ENCODE measurements at places on chromosomes 11 and 22.

DNA sequence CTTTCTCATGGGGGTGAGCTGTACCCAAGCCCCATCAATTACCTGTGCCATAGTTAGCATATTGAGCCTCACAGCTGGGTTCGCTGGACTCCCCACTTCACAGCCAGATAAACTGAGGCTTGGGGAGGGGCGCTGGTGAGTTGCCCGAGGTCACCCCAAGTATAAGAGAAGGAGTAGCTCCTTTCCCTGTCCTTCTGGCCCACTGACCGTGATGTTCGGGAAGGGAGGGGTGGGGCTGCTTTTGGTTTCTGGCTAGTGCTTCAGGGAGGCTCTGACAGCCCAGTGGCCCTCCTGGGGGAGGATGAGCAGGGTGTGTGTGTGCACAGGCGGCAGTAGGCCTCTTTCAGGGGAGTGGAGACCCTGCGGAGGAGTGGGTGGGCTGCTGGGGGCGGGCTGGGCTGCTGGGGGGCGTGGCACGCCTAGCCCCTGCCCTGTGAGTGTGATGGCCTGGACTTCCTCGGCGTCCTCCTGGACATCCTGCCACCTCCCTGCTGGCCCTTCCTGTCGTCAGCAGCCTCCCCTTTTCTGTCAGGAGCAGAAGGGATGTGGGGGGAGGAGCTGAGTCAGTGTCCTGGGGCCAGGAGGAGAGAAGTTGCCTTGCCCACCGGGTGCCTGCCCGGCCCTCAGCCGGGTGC, 50.3 kb downstream of the TRIOBP start:
- DNase-seq, result peak; percentile 35

GRCh38 chr22:50701428-50702154, 29.0 kb downstream of the SHANK3 start:
- DNase-seq, result no peak

DNA sequence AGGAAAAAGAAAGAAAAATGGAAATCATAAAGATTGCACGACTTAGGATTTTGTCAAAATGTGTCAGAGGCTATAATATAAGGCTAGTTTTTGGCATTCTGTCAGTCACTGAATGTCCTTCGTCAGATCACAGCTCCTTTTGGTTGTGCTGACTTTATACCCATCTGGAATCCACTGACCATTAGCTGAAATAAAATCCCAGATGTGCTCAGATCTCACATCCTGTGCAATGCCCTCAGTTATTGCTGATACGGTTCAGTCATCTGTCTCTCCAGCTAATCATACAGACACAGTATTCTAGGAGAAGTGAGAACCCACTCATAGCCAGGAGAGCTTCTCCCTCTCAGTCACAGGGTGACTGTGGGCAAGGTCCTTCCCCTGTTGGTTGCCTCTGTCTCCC, 11.5 kb downstream of the CD44 start:
- no peak for DNase-seq

GRCh38 chr22:23245045-23245798, 64.9 kb downstream of the BCR start:
- DNase-seq, result peak; percentile 70

- DNase-seq, result peak; percentile 94
Measured at GRCh38 chr11:33701302-33702230, 940 bp upstream of the C11orf91 start.

GRCh38 chr11:67230406-67230805, 35.9 kb upstream of the GRK2 start:
- DNase-seq, result peak; percentile 38

- DNase-seq, result no peak
Measured at GRCh38 chr11:75766443-75767227, 1.9 kb upstream of the DGAT2 start.

DNA sequence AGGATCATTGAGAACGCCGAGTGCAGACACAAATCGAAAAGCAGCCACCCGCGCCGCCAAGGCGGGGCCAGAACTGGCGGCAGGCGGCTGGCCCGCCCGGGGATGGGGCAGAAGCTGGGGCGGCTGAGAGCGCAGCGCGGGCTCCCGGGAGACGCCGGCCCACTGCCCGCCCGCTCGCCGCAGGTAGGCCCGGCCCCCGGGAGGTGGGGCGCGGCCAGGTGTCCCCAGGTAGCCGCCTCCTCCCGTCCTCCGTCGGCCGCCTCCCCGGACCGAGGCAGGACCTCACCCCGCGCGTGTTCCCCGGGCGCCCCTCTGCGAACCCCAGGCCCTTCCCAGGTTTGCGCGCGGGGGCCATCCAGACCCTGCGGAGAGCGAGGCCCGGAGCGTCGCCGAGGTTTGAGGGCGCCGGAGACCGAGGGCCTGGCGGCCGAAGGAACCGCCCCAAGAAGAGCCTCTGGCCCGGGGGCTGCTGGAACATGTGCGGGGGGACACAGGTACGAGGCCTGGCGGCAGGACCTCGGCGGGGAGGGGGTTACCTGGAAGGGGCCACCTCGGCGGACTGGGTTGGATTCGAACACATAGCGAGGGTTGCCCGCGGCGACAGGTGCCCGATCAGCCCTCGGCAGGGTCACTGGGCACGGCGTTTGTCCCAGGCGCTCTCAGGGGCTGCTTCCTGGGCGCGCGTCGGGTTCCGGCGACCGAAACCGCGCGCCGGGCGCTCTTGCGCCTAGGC, at the start of gene PRRG4:
Gene PRRG4, plus strand, starts transcription at position 248 of the 733 bp plus-strand sequence. CDS start 603 bp downstream, outside the sequence.
- DNase-seq, result peak; percentile 76

DNA sequence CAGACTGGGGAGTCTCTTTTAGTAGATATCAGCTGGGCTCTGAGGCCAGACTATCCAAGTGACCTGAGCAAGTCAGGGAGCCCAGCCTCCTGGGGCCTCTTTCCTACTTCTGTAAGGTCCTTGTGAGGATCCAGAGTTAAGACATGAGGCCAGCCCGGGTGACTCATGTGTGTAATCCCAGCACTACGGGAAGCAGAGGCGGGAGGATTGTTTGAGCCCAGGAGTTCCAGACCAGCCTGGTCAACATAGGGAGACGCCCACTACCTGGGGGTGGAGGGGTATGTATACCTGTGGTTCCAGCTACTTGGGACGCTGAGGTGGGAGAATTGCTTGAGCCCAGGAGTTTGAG, 36.9 kb upstream of the POLA2 start:
- peak; percentile 88 for DNase-seq

GRCh38 chr22:43946384-43946667, 8.9 kb upstream of the SAMM50 start:
- no peak for DNase-seq

DNA sequence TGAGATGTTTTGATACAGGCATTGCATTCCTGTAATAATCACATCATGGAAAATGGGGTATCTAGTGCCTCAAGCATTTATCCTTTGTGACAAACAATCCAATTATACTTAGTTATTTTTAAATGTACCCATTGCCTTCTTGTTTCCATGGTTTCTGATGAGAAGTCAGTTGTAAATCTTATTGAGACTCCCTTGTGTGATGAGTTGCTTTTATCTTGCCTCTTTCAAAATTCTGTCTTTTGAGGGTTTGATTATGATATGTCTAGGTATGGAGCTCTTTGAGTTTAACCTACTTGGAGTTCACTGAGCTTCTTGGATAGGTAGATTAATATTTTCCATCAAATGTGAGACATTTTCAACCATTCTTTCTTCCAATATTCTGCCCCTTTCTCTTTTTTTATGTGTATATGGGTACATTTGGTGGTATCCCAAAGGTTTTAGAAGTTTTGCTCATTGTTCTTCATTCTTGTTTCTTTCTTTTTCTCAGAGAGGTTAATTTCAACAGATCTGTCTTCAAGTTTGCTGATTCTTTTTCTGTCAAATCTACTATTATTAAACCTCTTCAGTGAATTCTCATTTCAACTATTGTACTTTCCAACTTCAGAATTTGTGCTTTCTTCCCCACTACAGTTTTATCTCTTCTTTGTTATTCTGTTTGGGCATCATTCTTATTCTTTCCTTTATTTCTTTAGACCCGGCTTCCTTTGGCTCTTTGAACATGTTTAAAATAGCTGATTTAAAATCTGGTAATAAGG, 13.7 kb downstream of the NAGA start:
- DNase-seq, result no peak

GRCh38 chr11:94023856-94024255, 2.7 kb downstream of the HEPHL1 start:
- no peak for DNase-seq

DNA sequence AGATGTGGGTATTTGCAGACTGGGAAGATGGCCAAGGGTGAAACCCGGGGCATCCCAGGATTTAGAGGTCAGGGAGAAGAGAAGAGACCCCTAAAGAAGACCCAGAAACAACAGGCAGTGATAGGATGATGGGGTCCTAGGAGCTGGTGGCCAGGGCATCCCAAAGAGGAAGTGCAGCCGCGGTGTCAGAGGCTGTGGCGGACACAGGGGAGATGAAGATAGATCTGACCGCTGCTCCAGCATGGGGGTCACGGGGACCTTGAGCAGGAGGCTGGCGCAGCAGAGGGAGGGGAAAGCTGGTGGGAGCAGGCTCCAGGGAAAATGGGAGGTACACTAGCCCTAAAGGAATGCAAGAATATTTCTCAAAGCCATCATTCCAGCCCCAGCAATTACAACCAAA, 47.3 kb downstream of the CTTN start:
- no peak for DNase-seq

GRCh38 chr11:7586376-7586775, 72.6 kb downstream of the PPFIBP2 start:
- DNase-seq, result no peak

- DNase-seq, result no peak
Measured at GRCh38 chr11:121336279-121336937, 43.8 kb downstream of the SC5D start.

- DNase-seq, result no peak
Measured at GRCh38 chr22:23237201-23237798, 57.0 kb downstream of the BCR start.

DNA sequence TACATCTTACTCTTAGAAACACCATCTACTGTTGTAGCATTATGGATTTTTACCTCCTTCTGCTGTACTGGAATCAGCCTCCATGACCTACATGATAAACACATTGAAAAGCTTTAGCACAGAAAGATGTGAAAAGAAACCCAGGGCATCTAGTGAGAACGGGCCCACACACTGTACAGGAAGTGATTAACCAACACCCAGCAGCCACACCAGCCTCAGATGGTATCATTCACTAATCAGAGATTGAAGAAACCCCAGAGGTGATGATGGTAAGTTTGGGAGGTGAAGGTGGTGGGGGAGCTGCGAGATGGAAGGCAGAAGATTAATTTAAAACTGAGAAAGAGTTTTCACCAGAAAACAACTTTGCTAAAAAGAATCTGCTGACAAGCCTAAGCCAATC, 46.1 kb downstream of the RASSF10 start:
- DNase-seq, result no peak

DNA sequence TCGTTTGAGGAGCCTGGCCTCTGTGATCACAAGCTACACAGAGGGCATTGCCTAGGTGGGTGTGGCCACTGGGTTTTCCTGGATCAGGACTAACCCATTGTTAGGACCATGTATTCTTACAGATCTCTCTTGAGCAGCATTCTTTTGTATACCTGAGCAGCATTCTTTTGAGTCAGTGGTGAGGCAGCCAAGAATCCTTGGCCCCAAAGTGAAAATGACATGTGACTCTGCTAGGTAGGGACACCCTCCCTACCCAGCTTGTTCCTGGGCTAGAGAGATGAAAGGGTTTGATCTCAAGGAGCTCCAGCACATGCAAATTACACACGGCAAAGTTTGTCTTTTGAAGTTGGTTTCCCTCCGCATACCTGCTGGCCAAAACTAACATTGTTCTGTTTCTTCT, 55.0 kb upstream of the HORMAD2 start:
- no peak for DNase-seq

- no peak for DNase-seq
Measured at GRCh38 chr22:31126869-31127175, 4.1 kb downstream of the INPP5J start.

DNA sequence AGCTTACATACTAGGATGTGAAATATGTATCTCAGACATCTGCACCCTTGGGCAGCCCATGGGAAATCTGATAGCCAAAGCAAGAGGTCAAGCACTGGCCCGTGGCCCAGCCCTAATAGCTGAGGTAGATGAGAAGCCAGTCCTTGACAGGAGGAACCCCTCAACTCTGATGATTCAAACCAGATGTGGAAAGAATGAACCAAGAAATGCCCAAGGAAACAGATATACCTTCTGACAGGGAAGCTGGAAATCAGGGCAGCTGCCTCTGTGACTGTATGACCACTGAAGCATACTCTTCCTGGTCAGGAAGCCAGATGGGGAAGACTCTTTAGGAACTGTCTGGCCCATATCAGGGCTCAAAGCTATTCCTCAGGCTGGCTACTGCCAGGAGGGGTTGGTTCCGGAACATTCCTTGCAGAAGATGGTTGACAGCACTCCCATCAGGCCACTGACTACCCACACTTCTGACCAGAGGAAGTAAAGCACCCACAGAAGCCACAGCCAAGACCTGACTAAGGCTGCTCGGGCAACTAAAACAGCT, 124.2 kb downstream of the SWAP70 start:
- DNase-seq, result no peak

GRCh38 chr22:48596111-48596850, 1231.4 kb downstream of the BRD1 start:
- no peak for DNase-seq

- DNase-seq, result peak; percentile 67
Measured at GRCh38 chr11:73661035-73661628, 14.8 kb downstream of the PLEKHB1 start.

GRCh38 chr11:35256296-35256695, 117.3 kb downstream of the CD44 start:
- no peak for DNase-seq

DNA sequence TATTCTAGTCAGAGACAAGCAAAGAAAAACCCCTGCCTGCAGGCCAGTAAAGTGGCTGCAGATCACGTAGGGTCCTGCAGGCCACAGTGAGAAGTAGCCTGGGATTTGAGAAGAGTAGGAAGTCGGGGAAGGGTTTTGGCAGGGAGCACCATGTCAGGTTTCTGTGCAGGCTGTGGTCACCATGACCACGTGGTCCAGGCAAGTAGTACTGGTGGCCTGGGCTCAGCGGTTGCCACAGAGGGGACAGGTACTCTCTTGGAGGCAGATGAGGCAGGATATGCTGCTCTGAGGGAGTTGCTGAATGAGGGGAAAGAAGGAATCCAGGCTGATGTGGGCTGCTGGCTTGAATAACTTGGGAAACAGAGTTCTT, 46.5 kb downstream of the PISD start:
- DNase-seq, result no peak

Data from bronchial epithelial cell (primary cell).